Activated CD4-positive, alpha-beta T cell treated with anti-CD3 and anti-CD28 coated beads for 4 hours (primary cell): ENCODE measurements at places on chromosomes 5 and 9.

DNA sequence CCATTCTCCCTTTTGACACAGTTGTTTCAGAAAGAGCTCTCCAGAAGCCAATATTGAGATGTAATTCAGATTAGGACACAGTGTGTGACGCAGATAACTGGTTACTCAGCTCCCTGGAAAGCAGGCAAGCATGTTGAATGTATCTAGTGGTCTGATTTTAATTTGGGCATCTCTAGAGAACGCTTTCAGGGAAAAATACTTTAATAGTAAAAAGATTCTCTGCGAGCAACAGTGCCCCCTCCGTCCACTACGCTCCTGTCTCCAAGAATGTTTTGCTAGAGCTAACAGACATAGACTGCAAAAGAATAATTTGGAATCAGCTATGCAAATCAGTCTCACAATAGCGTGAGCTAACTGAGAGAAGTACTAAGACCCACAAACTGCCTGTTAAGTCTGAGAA is 23.3 kb downstream of the CFAP90 start:
- DNase-seq, result no peak

- DNase-seq, result no peak
Observed at GRCh38 chr5:134174841-134175839, 1.6 kb downstream of the SKP1 start.

DNA sequence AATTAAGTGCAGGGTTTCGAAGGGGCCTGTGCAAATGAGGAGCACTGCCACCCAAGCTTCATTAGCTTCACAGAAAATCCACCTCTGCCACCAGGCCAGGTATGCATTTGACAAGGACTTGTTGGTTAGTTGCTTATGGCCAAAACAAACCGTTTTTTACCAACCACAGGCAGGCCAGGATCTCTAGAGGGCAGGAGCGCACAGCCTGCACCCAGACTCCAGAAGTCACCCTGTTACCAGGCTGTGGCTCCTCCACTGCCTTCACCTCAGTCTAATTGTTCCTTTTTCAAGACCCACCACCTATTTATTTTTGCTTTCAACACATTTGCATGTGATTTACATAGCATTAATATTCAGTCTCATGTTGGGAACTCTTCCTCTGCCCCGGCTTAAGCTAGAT is 78.3 kb upstream of the HSPA9 start:
- DNase-seq, result no peak

GRCh38 chr5:172622091-172623046 is 18.7 kb upstream of the NEURL1B start:
- no peak for DNase-seq

DNA sequence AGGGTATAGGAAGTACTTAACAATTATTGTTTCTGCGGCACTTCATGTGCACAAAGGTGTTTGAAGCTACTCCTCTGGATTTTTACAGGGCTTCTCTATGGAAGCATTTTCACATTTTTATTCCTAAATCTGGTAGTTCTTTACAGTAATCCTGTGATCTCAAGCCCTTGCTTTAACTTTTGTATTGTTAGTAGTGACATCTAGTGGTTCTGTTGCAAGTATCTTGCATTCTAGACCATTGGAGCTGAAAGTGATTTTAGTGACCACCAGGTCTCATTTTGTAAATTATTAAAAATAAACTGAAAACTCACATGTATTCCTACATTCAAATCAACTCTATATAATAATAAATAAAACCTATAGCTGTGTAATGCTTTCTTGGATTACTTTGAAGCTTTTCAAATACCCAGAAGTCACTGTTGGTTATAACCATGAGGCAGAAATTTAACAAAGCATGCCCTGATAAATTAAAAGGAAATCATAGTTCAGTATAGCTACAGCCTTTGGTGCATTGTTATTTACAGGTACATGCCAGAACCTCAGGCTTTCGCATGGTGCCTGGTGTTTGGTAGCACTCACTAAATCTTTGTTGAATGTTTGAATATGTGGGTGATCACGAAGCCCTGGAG is 18.9 kb downstream of the RPS23 start:
- no peak for DNase-seq

DNA sequence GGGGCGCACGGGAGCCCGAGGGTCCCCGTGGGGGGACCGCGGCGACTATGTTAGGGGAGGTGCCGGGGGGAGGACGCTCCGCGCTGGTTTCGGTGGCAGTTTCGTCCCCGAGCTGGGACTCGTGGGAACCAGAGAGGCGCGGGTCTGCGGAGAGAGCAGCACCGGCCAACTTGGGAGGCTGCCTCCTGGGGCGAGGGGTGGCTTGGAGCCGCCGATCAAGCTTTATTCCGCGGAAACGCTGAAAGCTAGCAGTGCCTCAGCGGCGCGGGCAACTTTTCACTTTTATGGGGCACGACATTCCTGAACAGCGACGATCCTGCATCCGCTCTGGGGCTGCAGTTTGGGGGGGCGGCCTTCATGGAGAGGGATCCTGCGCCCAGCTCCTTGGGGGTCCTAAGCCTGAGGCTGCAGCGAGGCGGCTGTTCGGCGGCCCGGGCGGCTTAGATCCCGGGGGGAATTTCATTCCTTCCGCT is 369 bp downstream of the OCLN start:
- no peak for DNase-seq

GRCh38 chr5:151523335-151523734 is 67.8 kb downstream of the FAT2 start:
- peak; percentile 7 for DNase-seq

DNA sequence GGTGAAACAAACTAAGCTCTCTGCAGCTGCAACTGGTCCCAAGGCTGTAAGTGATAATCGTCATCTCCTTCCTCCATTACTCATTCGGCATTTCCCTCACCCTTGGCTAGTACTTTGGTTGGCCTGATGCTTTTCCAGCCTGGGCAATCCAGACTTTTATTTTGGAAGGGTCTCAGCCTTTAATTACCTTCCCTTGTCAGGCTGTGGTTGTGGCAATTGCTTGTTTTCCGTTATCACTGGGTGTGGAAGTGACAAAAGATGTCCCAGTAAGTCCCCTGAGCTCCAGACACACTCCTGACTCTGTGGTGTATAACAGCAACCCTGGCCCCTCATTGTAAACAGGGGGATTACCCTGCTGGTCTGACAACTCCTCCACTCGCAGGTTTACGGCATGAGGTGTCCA is 6.3 kb upstream of the FAF2 start:
- no peak for DNase-seq

GRCh38 chr5:102858221-102858620 is 103.1 kb downstream of the PAM start:
- DNase-seq, result no peak

DNA sequence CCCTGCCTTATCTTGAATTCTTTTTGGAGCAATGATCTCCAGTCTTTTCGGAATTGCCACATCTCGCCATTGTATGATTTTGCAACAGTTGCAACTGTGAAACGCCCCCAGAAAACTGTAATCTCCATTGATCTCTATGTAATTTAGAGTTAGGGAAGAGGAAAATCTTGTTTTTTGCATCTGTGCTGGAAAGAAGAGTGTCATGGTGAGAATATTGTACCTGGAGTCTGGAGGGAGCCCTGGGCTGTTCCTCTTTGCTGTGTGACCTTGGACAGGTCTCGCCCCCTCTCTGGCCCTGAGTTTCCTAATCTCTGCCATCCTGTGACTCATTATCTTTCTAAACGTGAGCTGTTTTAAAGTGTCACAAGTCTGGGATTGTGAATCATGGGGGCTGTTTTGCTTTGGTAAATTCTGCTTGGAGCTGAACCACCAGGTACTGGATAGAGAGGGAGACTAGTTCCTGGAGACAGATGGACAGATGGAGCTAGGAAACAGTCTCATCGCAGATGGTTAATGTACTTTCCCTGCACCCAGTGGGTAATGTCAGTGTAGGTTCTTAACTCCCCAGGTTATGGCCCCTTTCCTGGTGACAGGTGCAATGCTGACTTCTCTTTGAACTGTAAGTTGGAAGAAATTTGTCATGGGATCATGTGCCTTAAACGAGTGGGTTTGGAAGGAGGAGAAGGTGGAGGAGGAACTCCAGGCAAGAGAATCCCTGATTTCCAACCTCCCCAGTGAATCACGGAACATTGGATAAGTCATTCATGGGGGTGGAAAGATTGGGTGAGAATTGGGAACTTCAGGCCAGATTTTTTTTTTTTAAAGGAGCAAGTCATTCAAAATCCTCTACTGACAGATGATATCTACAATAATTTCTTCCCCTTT is 19.6 kb downstream of the PPARGC1B start:
- no peak for DNase-seq

- no peak for DNase-seq
Observed at GRCh38 chr5:10333154-10334006, 20.1 kb upstream of the MARCHF6 start.

DNA sequence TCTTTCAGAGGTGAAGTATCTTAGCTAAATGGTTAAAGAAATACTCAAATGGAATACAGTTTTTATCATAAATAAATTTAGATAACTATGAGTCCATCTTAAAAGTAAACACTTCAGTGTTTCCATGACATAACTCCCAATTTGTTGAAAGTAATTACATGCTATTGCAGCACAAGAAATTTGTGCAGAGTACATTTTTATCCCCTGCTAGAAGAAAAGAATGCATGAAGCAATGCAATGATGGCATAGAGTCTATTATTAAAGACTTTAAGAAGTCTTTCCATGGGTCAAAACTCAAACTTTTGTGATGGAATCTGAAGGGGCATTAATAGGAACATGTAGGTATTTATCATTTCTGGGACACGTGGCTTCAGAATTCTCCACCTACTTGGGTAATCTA is 106.6 kb upstream of the DPYSL3 start:
- DNase-seq, result no peak

DNA sequence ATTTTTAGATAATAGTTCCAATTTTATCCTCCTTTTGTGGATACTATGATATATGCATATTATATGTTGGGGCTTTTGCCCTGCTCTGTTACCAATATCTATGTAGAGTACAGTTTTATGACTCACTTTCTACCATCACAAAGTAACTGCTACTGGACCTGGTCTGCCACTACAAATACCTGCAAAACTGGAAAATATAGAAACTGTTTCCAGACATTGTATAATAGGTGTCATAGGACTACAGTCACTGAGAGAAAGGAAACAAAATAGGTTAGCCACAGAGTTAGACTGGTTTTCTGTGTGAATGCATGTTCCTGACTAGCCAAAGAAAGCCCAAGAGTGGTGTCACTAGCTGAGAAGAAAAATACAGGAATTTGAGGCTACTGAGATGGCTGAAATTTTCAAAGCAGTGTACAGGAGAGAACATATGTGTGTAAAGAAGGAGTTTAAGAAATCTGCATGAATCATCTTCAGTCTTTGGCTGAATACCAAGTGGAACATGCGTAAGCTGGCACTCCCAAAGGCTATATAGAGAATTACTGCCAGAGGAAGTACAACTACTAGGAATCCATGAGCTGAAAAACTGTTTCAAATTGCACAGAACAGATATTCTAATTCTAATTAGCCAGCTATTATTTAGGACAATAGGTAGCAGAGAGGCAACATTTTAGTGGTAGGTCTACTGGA is 29.0 kb upstream of the FAM174A start:
- no peak for DNase-seq

DNA sequence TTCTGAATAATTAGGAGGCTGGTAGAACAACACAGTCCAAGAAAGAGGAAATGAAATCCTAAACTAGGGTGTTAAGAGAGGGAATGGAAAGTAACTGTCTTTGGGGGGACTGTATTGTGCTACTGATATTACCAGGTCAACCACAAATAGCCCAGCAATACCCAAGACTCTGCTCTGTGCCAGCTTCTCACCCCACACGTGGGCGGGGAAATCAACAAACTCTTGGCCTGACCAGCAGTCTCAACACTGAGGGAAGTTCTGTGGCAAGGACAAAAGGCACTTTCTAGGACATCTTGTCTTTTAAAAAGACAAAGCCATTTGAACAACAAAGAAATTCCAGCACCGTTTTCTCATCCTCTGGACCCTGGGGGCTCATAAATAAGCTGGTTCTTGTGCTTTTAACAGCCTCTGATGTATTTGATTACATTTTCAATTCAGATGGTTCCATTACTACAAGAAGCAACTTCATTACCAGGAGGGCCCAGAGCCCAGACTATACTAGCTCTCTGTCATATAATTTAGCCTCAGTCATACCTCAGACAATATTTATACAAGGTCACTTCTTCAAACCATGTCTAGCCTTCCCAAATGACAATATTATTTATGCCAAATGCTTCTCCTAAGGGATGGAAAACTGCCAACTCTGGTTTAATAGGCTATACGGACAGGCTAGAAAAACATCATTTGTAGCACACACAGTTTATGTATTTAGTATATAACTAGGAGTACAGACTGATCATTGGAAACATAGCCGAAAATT is 297.8 kb downstream of the CWC27 start:
- DNase-seq, result no peak

DNA sequence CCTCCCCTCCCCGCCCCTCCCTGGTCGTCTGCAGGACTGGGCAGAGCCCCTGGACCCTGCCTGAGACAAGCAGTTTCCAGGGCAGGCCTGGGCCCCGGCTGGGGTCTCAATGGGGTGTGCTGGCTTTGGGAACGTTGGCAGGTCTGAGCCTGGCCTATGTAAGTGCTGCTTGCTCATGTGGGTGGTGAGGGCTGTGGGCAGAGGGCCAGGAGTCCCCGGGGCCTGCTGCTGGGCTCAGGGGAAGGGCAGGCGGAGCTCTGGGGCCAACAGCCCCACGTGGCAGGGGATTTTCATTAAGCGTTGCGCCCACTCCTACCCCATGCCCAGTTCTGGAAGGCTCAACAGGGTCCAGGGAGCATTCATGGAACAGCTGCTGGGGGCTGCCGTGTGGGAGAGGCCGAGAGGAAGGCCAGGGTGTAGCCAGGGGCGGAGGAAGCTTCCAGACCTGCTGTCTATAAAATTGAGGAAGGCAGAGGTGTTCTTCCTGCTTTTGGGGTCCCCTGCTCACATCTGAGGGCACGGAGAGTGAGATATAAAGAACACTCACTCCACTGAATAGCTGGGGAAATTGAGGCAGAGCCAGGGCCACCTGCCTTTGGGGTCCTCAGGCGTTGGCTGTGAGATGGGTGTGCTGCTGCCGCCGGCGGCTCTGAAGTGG is 32.5 kb downstream of the RXRA start:
- DNase-seq, result no peak

- no peak for DNase-seq
Observed at GRCh38 chr5:172754596-172755356, 16.2 kb downstream of the DUSP1 start.

GRCh38 chr5:40738502-40738901 is 17.3 kb downstream of the TTC33 start:
- no peak for DNase-seq

- no peak for DNase-seq
Observed at GRCh38 chr5:132478366-132478871, 12.2 kb downstream of the IRF1 start.
